CD4-positive, alpha-beta T cell treated with Interleukin-2 at 100 ng/mL for 4 hours (primary cell): ENCODE measurements at places on chromosomes 2 and 18.

DNA sequence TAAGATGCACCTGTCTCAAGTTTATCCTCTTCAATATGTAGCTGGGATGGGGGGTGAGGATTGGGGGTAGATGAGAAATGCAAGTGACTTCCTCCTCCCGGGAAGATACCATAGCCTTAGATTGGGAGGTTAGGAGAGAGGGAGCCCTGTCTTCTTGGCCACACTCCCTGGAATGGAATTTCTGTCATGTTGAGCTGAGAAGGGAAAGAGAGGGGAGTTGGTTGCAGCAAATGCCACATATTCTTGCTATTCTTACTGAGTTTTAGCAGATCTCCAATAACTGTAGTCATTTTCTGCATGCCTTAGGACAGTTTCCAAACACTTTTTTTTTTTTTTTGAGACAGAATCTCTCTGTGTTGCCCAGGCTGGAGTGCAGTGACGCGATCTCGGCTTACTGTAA, 35.9 kb downstream of the TAF4B start:
- DNase-seq = no peak

GRCh38 chr2:20634507-20635112, 16.3 kb downstream of the HS1BP3 start:
- DNase-seq = no peak

DNA sequence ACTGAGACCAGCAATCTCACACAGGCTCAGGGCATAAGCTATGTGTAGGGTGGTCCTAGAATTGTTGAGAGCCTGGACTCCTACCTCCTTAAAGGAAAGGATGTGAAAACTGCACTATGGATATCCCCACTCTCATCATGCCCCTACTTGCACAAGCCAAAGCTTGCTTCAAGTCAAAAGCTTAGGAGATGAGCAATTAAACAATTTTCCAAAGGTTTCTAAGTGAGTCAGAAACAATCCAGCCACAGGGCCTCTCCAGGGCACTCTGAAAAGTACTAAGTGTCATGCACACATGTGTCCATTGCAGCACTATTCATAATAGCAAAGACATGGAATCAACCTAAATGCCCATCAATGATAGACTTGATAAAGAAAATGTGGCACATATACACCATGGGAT, 215.4 kb downstream of the AFF3 start:
- no peak for DNase-seq

GRCh38 chr18:36187826-36188721, 777 bp downstream of the MOCOS start:
- DNase-seq = no peak

- DNase-seq = no peak
Measured at GRCh38 chr2:173300458-173300857, 54.2 kb upstream of the CDCA7 start.

- DNase-seq = no peak
Measured at GRCh38 chr2:155377266-155377680, 678.8 kb downstream of the KCNJ3 start.

DNA sequence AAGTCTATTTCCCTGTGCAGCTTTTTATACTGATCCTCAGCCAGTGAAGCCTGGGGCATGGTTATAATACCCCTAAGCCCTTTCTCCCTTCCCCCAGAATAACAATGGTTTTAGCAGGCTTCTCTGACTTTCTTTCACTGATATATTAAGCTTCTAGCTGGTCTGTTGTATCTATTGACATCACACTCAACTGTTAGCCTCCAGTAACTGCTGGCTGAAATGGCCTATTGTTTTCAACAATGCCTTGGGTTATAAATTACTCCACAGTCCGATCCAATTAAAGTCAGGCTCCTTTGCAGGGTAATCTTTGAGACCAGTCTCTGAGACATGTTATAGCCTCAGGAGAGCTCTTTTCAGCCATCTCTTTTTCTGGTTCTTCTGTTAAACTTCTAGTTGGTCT, 2.9 kb upstream of the SLC9A4 start:
- no peak for DNase-seq

DNA sequence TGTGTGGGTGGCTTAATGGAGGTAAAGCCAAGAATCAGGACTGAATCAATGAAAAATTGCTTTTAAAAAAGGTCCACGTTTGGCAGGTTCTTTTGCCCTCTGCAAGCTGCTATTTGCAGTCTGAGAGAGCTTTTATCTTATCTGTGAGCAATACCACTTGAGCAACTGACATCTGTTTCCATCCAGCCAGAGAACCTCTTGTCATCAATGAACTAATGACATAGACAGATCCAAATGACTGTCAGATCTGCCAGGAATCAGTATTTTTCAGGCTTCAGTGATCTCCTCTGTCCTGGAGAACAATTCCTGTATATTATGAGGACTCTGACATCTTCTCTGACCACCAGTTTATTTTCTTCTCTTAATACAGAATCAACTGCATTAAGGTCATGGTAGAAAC, 608.1 kb downstream of the LRP1B start:
- DNase-seq = no peak

- DNase-seq = peak; percentile 30
Measured at GRCh38 chr2:171432969-171433762, 624 bp downstream of the METTL8 start.
